GM23338 (cell line): ENCODE measurements at places on chromosomes 7 and 10. TPM values are rescaled to one million over a fixed set of nuclear protein-coding genes. Genes with fewer than 3 reads are reported as not detected.

DNA sequence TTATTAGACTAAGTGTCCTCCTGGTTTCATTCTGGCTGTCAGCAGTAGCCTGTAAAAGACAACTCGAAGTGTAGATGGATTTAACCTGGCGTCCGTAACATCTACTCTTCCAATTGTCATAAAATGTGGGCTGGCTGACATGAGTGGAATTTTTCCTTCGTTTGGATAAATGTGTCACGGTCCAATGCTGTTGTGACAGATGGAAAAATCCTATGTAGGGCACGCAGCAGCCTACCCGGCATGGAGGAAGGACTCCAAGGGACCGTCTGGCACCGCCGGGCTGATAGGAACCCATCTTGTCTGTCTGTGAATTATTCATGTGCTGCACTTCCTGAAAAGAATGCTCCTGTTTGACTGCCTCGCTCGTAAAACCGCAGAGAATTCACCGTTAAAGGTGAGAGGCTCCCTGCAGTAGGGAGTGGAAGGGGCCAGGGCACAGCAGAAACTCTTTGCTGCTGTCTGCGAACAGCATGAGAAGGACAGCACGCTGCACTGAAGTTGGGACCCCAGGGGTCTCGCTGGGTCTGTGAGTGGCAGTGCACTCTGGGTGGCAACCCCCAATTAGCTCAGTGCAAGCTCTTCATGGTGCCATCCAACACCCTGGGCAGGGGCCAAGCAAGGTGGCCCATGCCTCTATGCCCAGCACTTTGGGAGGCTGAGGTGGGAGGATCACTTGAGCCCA lies 1.6 kb upstream of the ORAI2 start:
- DNase-seq: no peak

The BICC1 gene
- total RNA-seq: 2.1 and 2.2 TPM in 2 replicates

DNA sequence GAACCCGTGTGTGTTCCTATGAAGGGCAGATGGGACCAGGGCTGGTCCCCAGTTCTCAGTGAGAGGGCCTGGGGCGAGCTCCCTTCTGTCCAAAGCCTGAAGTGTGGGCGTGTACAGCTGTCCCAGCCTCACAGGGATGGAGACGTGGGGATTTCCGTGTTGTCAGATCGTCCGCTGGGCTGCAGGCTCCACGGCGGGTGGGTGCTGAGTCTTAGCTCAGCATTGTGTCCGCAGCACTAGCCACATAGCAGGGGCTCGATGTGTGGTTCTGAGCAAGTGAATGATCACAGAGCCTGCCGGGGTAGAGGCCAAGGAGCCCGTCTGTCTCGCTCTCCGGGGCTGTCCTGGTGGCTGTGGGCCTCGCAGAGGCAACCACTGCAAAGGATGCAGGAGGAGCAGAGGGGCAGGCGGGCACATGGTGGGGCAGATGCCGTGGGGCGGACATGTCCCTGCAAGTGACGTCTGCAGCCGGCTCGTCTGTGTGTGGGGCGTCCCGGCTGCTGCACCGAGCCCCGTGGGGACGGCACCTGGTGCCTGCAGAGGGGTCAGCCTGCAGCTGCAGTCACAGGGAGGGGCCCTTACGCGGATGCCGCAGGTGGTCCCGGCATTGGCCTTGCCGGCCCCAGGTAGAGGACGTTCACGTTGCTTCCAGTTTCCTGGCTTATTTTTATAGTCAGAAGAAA lies 30.9 kb downstream of the FAM20C start:
- DNase-seq: no peak

DNA sequence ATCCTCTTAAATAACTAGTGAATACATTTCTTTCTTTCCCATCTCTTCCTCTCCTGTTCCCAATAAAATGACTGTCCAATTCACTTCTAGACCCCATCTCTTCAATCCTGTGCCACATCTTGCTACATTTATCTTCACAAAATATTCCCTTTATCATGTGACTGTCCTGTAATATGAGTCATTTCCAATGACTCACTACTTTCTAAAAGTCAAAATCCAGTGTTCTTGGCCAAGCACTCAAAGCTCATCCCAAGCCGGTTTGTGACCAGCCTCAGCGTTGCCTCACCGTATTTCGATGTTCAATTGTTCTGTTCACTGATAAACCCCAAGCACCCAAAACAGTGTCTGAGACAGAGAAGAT lies 104.7 kb downstream of the PARD3 start:
- no peak for DNase-seq

GRCh38 chr7:13986208-13986607 lies 3.3 kb downstream of the ETV1 start:
- no peak for DNase-seq

- DNase-seq: no peak
Observed at GRCh38 chr7:125572414-125572813, 642.8 kb upstream of the POT1 start.

- DNase-seq: peak; percentile 24
Observed at GRCh38 chr7:114539575-114539974, 125.0 kb downstream of the FOXP2 start.

DNA sequence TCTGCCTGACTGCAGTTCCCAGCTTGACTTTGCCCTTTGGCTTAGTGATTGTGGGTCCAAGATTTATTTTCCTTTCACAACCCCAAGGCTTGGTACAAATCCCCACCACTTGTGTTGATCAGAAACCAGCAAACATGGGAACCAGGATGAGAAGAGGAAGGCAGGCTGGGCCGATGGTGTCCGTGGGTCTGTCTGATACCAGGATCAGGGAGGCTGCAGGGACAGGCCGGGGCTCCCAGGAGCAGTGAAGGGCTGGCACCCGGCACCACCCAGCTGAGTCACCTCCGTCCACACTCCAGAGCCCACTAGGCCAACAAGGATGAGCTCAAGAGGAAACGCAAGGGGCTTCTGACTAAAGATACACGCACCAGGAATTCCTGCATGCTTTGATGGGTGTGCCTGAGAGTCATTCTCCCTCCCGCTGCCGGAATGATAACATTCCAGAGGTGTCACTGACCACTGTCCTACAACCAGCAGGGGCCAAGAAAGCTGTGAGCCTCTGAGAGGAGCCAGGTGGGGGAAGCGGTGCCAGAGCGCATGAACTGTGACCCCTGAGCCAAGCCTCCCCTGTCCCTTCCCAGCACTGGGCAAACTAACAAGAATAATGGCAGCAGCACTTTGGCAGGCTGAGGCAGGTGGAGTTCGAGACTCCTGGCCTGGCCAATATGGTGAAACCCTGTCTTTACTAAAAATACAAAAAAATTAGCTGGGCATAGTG lies 29.2 kb upstream of the PROSER2 start:
- peak; percentile 61 for DNase-seq

The MPP7 gene
- 8.0 and 9.4 TPM in 2 replicates for total RNA-seq

- DNase-seq: no peak
Observed at GRCh38 chr7:44201813-44202212, 1.0 kb downstream of the YKT6 start.

DNA sequence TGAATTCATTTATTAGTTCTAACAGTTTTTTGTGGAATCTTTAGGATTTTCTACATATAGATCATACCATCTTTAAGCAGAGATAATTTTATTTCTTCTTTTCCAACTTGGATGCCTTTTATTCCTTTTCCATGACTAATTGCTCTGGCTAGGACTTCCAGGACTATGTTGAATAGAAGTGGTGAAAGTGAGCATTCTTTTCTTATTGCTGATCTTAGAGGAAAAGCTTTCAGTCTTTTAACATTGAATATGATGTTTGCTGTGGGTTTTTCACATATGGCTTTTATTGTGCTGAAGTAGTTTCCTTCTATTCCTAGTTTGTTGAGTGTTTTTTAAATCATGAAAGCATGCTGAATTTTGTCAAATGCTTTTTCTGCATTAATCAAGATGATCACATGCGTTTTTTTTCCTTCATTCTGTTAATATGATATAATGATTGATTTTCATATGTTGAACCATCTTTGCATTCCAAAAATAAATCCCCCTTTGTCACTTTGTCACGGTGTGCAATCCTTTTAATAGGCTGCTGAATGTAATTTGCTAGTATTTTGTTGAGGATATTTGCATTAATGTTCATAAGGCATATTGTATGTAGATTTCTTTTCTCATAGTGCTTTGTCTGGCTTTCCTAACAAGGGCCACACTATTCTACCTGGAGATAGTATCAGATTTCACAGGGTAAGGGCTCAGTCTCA lies 92.9 kb downstream of the ZNF467 start:
- DNase-seq: no peak

The SEMA3E gene
- total RNA-seq: 5.4 and 12.4 TPM in 2 replicates

- no peak for DNase-seq
Observed at GRCh38 chr7:53229202-53229601, 193.8 kb downstream of the POM121L12 start.
